Panc1 (cell line): ENCODE measurements at places on chromosomes 11 and 22. TPM values are rescaled to one million over a fixed set of nuclear protein-coding genes. Genes with fewer than 3 reads are reported as not detected.

OR10A2 gene
- total RNA-seq, result not detected

B4GALNT4 gene
- total RNA-seq, result 122 TPM

UBQLNL gene
- 0.72 TPM for total RNA-seq

DNA sequence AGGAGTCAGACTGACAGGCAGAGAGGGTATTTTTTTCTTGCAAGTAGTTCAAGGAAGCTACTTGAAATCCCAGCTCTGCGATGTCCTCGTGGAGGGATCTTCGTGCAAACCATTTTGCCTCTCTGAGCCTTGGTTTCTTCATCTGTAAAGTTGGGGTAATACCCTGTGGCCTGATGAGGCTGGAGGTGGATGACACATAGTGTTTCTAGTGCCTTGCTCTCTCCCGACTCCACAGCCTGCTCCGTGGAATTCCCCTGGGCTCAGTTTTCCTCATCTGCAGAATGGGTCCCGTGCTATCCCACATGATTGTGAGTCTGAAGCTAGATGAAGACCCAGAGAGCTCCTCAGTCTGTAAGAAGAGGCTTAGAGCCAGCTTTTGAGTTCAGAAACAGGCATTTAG lies 32.7 kb downstream of the DAGLA start:
- DNase-seq, result no peak

TECTA gene
- total RNA-seq, result 0.15 TPM

PRG3 gene
- not detected for total RNA-seq

TNNT3 gene
- 0.41 TPM for total RNA-seq

ACTN3 gene
- total RNA-seq, result 0.13 TPM

ARHGAP8 gene
- total RNA-seq, result 9.2 TPM

DNA sequence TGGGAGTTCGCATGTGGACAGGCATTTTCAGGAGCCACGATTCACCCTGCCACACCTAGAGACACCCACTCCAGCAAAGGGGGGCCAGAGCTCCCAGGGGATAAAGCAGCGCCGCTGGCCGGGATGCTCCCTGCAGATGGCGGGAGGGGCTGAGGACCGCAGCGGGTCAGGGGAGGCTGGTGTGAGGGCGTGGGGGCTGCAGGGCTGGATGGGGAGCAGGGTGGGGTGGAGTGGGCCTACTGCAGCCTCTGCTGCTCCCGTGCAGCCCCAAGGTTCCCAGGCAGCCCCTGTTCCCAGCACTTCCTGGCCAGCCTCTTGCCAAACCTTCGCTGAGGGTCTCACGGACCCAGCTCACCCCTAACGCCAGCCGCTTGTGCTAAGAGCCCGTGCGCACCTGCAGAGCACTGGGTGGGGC lies 13.0 kb downstream of the MUC5B start:
- no peak for DNase-seq

DNA sequence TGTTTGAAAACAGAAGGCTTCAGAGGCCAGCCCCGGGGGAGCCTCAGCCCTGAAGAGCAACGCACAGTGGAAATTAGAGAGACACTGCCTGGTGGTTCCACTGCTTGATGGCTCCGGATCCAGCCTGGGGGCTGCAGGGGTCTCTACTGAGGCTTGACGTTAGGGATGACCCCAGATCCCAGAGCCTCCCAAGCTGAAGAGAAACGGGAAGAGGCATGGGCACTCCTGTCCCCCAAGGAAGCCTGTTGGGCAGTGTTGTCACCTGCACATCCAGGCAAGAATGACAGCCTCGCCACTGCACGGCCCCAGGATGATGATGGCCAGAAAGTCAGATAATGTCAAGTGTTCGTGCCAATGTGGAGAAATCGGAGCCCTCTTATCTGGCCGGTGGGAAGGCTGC lies 56.8 kb upstream of the FGF3 start:
- DNase-seq, result no peak

GRCh38 chr11:104091281-104092096 lies 55.0 kb downstream of the DDI1 start:
- DNase-seq, result no peak

GRCh38 chr11:46617134-46617971 lies at the start of the genes ATG13 and HARBI1:
TSS of gene ATG13 (plus strand) at chr11:46617553. CDS start at chr11:46644292, 26,739 bp downstream.
TSS of gene HARBI1 (minus strand) at chr11:46617227. CDS start at chr11:46616237, 990 bp downstream.
- no peak for DNase-seq

DMC1 gene
- 3.2 TPM for total RNA-seq

GRCh38 chr22:28986366-28986765 lies 75.3 kb downstream of the C22orf31 start:
- no peak for DNase-seq

DNA sequence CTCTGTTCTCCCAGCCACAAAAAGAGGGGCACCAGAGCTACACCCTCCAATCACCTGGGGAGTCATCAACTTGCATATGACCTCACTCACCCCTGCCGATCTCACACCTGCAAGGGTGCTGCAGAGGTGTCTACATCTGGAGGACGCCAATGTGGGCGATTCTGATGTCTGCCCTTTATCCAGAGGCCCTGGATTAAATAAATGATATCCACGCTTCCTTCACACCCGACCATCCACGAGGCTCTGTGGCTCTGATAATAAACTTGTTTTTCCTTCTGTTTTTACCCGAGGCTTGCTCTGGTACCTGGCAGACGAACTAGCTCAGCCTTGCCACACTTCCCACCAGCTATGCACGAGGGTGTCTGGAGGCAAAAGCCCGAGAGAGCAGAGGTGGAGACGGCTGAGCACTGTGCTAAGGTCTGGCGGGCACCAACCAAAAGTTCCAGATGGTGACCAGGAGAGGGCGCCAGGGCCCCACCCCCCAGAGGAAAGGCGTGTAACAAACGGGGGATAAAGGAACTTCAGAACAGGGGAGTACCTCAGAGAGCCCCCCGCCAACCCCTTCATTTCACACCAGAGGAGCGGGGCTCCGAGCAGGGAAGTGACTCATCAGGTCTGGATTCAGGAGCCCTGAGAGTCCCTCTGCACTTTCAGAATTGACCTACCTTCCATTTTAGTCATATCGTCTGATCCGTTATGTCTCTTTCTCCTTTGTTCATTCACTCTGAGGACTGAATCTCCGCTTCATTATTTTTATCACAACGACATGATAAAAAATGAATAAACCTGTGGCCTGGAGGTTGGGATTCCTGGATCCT lies 13.5 kb downstream of the SCN3B start:
- DNase-seq, result peak; percentile 20

DNA sequence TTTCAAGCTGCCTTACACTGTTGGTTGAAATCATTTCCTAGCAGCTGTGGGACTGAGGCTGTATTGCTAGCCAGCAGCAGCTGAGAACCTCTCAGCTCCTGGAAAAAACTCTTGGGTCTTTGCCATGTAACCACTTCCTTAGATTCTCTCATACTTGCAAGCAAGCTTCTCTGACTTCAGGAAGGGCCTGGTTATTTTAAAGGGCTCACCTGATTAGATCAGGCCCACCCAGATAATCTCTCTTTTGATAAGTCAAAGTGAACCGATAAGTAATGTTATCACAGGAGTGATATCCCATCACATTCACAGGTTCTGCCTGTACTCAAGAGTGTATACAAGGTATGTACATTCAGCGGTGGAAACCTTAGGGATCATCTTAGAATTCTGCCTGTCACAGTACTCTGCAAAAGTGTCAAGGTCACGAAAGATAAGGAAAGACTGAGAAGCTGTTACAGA lies 7.4 kb upstream of the CLPB start:
- no peak for DNase-seq

CHRNA10 gene
- 6.8 TPM for total RNA-seq

- DNase-seq, result no peak
Observed at GRCh38 chr11:45876401-45876800, 9.1 kb upstream of the MAPK8IP1 start.

OR8B2 gene
- total RNA-seq, result not detected

GRCh38 chr11:19935507-19935906 lies 222.9 kb downstream of the NAV2 start:
- no peak for DNase-seq

GRCh38 chr11:73498343-73498742 lies 99.6 kb downstream of the FAM168A start:
- DNase-seq, result no peak

GRCh38 chr11:28048812-28049211 lies 59.1 kb downstream of the KIF18A start:
- no peak for DNase-seq

- DNase-seq, result no peak
Observed at GRCh38 chr11:10657308-10658271, 36.0 kb downstream of the IRAG1 start.

DNA sequence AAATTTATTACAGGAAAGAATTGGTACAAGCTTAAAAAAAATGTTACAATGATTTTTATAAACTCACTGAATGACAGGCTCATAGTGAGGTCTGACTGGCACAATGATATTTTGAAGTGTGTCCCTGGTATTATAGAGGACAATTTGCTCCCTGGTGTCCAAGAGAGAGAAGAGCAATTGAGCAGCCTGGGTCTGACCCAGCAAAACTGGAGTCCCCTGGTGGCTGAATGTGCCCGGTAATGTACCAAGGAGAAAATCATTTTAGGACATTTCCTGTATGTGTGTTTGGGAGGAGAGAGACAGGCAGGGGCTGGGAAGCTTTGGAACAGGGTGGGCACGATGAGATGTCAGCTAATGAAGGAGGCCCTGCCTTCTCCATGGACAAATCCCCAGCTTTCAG lies 125.3 kb downstream of the APOL5 start:
- no peak for DNase-seq

- no peak for DNase-seq
Observed at GRCh38 chr11:75004215-75004614, 15.5 kb downstream of the NEU3 start.

- no peak for DNase-seq
Observed at GRCh38 chr22:42248995-42249394, 21.5 kb downstream of the TCF20 start.

CNGA4 gene
- 0.62 TPM for total RNA-seq

DNA sequence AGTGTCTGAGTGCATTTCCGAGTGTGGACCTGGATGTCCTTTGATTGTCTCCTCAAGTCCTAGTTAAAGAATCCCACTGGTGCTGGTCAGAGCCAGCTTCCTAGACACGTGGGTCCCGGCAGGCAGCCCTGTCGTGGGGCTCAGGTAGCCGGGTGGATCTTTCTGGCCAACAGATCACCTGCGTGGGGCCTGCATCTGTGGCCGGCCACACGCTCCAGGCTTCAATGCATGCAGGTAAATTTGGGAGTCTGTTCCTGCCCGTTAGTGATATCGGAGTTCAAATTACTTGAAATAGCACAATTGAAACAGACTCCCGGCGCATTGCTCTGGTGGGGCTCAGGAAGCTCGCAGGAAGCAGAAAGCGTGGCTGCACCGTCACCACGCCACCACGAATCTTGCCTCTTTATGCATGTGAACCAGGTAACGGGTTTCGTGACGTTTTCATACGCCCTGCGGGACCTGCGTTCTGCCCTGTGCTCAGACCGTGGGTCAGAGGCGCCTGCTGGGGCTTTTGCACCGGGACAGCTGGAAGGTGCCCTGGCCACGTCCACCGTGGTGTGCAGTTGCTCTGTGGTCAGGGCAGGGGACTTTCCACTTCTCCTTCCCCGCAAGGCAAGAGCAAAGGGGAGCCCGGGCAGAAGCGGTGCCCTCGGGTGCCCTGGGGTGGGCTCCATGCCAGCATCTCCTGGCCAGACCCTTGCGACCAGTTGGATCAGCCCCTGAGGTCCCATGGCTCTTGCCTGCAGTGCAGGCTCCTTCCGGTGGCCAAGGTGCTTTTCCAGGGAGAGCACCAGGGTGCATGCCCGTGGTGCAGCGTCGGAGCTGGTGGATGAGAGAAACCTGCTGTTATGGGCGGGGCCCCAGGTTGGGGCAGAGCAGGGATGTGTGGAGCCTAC lies 803.5 kb downstream of the BRD1 start:
- DNase-seq, result no peak

GRCh38 chr11:85627332-85627997 lies at the start of gene DLG2:
TSS of gene DLG2 (minus strand) at chr11:85627344.
- no peak for DNase-seq

HBD gene
- total RNA-seq, result not detected

- no peak for DNase-seq
Observed at GRCh38 chr11:107842412-107843100, 16.0 kb downstream of the SLC35F2 start.

OR5L1 gene
- not detected for total RNA-seq

TBC1D10A gene
- 14.9 TPM for total RNA-seq

RFPL1 gene
- not detected for total RNA-seq

GRCh38 chr11:116842909-116843308 lies 5.5 kb upstream of the APOA1 start:
- DNase-seq, result no peak

- DNase-seq, result no peak
Observed at GRCh38 chr22:46009730-46010129, 32.8 kb upstream of the WNT7B start.

- no peak for DNase-seq
Observed at GRCh38 chr11:70046089-70046488, 32.0 kb upstream of the ANO1 start.

DLG2 gene
- 4.2 TPM for total RNA-seq

- no peak for DNase-seq
Observed at GRCh38 chr22:27537501-27537900, 264.1 kb downstream of the MN1 start.

GRCh38 chr11:19055016-19055415 lies 5.5 kb downstream of the MRGPRX2 start:
- DNase-seq, result no peak

DNA sequence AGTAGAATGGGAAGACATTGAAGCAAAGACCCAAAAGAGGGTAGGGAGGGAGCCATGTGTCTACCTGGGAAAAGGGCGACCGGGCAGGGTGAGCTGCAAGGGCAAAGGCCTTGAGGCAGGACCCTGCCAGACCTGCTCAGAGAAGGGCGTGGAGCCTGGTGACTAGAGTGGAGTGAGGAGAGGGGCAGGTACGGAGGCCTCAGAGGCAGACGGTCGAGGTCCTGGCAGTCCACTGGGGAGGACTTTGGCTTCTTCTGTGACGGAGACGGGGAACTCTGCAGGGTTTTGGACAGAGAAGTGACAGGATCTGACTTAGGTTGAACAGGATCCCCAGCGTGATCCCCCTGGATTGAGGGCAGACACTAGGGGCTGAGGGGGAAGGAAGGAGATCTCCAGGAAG lies 12.9 kb downstream of the RIBC2 start:
- no peak for DNase-seq

GRCh38 chr11:116225236-116225635 lies 547.6 kb downstream of the BUD13 start:
- DNase-seq, result no peak

DNA sequence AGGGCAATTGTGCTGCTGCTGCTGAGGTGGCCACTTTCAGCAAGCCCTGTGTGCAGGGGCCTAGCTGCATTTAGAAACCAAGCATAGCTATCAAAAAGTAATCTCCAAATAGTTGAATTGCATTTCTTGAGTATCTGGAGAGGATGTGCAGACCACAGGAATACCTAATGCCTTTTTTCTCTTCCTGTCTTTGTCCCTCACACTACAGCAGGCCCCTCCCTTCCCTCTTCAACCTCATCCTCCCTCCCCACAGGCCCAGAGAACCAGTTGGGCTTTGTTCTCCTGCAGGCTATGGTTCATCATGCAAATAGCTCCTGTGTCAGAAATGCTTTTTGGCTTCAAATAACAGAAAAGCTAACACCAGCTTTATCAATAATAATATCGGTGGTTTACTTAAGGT lies 47.7 kb downstream of the DKK3 start:
- no peak for DNase-seq

CRYBB3 gene
- 0.67 TPM for total RNA-seq

GRAMD1B gene
- total RNA-seq, result 0.46 TPM

TMEM41B gene
- 126 TPM for total RNA-seq
